ENCODE measurements at places on chromosomes 12 and 14.

GRCh38 chr12:63917864-63918799 is 73.6 kb downstream of the SRGAP1 start:
- DNase-seq: no peak
- no peak overlapping the region for H3K27ac ChIP-seq
- no peak overlapping the region for H3K4me3 ChIP-seq
- no peaks in the 10 kb centered on the region for H3K27me3 ChIP-seq
- H3K36me3 ChIP-seq: no peaks in the 10 kb centered on the region
- H3K4me1 ChIP-seq: no peaks in the 10 kb centered on the region

DNA sequence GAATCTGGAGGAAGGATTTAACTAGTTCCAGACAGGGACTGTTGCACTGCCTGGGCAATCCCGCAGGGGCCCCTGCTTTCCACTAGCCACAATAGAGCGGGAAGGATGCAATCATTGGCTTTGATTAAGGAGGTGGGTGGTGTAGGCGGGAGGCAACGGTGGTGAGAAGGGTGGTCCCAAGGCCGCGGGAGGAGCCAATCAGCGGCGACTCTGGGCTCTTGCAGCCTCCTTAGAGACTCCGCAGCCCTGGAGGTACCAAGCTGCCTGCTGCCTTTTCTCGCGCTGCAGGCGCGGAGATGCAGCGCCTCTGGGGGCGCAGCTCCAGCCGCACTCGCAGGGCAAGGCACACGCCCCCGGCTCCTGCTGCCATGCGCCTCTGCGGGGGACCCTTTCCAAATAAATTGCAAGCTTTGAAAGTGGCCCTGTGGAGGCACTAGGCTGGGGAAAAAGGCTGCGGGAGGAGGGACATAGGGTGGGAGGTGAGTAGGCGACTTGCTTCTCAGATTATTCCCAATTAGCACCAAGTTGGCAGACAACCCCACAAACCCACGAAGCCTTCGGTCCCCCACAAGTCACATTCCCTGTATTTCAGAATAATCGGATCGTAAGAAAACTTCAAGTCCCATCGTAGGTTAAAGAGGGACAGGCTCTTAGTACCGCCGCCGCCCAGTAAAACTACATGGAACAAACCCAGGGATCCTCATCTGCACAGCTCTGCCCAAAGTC is 858 bp upstream of the KCNA1 start:
- no peaks in the 10 kb centered on the region for H3K36me3 ChIP-seq
- H3K27ac ChIP-seq: no peak overlapping the region
- DNase-seq: no peak
- H3K4me3 ChIP-seq: no peak overlapping the region
- H3K4me1 ChIP-seq: peaks cover 20% of the 10 kb centered on the region

DNA sequence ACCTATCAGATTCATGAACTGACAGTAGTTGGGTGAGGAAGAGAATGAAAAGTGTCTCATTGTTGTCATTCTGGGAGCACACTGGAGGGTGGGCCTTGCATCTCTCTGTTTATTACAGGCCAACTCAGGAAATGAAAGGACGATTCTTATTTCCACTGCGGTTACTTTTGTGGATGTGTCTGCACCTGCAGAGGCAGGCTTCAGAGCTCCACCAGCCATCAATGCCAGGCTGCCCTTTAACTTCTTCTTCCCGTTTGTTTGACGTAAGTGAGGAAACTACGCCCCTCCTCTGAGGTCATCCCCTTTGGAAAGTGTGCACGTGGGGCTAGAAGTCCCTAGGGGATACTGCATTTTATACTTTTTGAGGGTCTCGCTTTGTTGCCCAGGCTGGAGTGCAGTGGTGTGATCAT is 33.7 kb downstream of the TCTN1 start:
- DNase-seq: no peak
- no peaks in the 10 kb centered on the region for H3K36me3 ChIP-seq

- no peak for DNase-seq
- no peaks in the 10 kb centered on the region for H3K36me3 ChIP-seq
- no peaks in the 10 kb centered on the region for H3K27me3 ChIP-seq
- no peak overlapping the region for H3K4me3 ChIP-seq
- H3K27ac ChIP-seq: no peak overlapping the region
Measured at GRCh38 chr14:31930493-31931240, 146.4 kb upstream of the ARHGAP5 start.

- no peaks in the 10 kb centered on the region for H3K27me3 ChIP-seq
- H3K4me3 ChIP-seq: no peak overlapping the region
- no peak for DNase-seq
- H3K4me1 ChIP-seq: no peaks in the 10 kb centered on the region
- peaks cover 25% of the 10 kb centered on the region for H3K36me3 ChIP-seq
Measured at GRCh38 chr14:89158701-89159100, 258.3 kb downstream of the FOXN3 start.

DNA sequence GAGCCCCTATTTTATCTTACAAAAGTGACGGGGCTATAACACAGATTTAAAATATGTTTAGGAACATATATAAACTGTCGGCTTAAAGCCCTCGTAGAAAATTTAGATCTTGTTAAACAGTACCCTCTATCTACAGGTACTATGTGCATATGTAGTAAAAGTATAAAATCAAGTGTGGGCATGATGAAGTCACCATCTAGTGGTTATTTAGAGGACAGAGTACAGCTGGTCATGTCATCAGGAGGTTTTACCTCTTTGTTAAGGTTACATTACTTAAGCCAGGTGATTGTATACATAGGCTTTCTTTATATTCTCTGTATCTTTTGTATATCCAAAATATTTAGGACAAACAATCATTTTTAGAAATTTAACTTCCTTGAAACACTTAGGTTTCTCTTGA is 18.2 kb upstream of the TNS2 start:
- H3K4me3 ChIP-seq: no peak overlapping the region
- H3K27ac ChIP-seq: no peak overlapping the region
- DNase-seq: no peak
- no peaks in the 10 kb centered on the region for H3K27me3 ChIP-seq

DNA sequence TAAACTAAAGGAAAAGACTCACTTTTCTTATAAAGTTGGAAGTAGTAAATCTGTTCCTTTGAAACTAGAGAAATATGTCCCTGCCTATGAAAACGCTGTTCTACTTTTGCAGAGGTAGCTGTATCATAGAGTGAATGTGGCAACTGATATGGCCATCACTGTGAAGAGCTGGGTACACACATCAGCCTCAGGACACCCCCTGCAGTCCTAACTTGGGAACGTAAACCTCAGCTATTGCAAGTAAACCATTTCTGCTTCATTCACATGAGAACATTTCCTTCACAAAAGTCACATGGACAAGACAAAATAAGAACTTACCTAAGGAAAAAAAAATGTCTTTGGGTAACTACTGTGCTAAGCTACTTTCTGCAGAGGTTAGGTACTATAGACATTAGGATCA is 233.3 kb upstream of the PPFIA2 start:
- H3K27me3 ChIP-seq: no peaks in the 10 kb centered on the region
- no peak overlapping the region for H3K4me3 ChIP-seq
- H3K27ac ChIP-seq: no peak overlapping the region

DNA sequence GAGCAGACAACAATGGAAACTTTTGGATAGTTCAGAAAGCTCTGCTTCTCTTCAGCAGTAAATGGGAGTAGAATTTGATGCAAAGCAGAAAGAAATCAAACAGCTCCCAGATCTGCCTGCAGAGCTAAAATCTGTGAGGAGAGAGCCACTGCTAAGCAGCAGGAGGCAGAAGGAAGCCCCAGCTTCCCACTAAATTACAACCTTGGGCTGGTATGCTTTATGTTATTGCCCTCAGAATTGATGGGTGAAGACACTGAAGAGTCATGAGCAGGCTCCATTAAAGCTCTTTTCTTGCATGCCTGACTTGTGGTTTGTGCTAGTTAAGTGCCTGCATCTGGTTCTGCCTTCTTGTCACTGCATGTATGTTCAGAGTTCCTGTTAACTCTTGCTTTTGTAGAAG is 8.4 kb downstream of the ZC2HC1C start:
- no peaks in the 10 kb centered on the region for H3K4me1 ChIP-seq
- no peak overlapping the region for H3K4me3 ChIP-seq
- no peak overlapping the region for H3K27ac ChIP-seq
- H3K36me3 ChIP-seq: peaks cover 5% of the 10 kb centered on the region
- no peaks in the 10 kb centered on the region for H3K27me3 ChIP-seq

DNA sequence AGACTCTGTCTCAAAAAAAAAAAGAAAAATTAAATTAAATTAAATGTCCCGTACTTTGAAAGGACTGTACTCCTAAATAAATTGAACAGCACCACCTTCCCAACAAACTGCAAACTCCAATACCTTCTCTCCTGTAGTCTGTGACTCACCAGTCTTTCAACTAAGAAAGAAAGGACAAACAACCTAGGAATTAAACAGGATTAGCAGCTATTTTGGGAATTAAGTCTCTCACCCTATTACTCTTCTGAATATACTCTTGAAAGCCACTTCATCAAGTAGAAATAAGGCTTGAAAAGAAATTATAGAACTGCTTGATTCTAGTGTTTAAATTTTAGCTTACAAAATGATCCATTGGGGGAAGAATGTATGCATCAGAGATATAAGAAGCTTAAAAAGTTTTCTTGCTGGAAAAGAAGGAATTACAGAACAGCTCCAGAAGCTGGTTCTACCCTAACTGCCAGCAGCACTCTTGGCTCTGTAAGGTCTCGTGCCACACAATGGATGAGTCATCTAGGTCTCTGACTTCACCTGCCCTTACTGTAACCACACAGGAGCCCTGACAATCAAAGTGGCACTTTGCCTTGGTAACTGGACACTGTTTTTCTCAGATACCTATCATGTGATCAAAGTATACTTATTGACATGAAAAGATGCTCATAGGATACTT is 57.0 kb upstream of the CERS5 start:
- peak overlapping the region; percentile 26 for H3K27ac ChIP-seq
- peaks cover 16% of the 10 kb centered on the region for H3K4me1 ChIP-seq
- DNase-seq: peak; percentile 39
- no peaks in the 10 kb centered on the region for H3K36me3 ChIP-seq
- no peaks in the 10 kb centered on the region for H3K27me3 ChIP-seq

- no peaks in the 10 kb centered on the region for H3K4me1 ChIP-seq
- peaks cover 4% of the 10 kb centered on the region for H3K36me3 ChIP-seq
- H3K27ac ChIP-seq: no peak overlapping the region
- H3K4me3 ChIP-seq: no peak overlapping the region
- no peaks in the 10 kb centered on the region for H3K27me3 ChIP-seq
Measured at GRCh38 chr12:113889891-113890581, 76.1 kb downstream of the RBM19 start.

GRCh38 chr14:77862154-77862786 is 62.4 kb downstream of the ADCK1 start:
- no peaks in the 10 kb centered on the region for H3K27me3 ChIP-seq
- peak; percentile 62 for DNase-seq
- H3K4me1 ChIP-seq: no peaks in the 10 kb centered on the region
- H3K27ac ChIP-seq: no peak overlapping the region
- no peak overlapping the region for H3K4me3 ChIP-seq
- H3K36me3 ChIP-seq: no peaks in the 10 kb centered on the region

DNA sequence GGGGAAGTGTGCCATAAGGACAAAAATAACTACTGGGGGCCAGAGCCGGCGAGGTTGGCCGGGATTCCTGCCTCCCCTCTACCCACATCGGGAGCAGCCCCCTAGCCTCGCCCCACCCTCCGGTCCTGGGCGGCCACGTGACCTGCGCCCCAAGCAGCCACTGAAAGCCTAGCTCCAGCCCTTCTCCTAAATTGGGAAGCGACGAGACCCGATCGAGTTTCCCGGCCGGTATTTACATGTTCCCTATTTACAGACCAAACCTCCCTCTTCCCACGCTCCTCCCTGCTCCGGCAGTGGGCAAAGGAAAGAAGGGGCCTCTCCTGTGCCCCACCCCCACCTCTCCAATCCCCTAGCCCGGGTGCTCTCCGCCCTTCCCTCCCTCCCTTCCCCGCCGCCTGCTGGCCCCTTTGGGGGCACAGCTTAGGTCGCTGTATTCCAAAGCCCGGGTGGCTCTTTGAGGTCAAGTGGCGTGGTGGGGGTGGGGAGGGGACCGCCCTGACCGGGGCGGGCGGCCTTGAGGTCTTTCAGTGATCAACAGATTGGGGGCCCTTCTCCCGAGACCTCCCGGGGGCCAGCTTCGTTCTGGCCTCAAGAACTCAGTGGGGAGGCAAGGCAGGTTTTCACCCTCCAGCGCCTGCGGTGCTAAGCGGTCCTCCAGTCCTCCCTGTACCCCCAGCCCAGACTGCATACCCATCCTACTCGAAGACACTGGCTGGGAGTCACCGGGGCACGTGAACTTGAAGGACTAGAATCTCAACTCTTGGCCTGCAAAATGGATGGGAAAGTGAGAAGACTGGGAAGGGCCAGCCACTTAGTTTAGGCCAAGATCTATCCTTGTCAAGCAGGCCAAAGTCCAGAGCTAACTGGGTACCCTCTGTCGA is 6.3 kb upstream of the CTDSP2 start:
- no peak overlapping the region for H3K4me3 ChIP-seq
- H3K36me3 ChIP-seq: no peaks in the 10 kb centered on the region
- H3K4me1 ChIP-seq: peaks cover 6% of the 10 kb centered on the region
- no peak for DNase-seq

GRCh38 chr14:57692671-57693070 is 173.2 kb downstream of the SLC35F4 start:
- no peaks in the 10 kb centered on the region for H3K36me3 ChIP-seq
- H3K27me3 ChIP-seq: no peaks in the 10 kb centered on the region
- no peak overlapping the region for H3K4me3 ChIP-seq
- H3K4me1 ChIP-seq: no peaks in the 10 kb centered on the region
- DNase-seq: no peak

- DNase-seq: no peak
- H3K4me1 ChIP-seq: no peaks in the 10 kb centered on the region
- no peak overlapping the region for H3K4me3 ChIP-seq
- no peaks in the 10 kb centered on the region for H3K36me3 ChIP-seq
- no peaks in the 10 kb centered on the region for H3K27me3 ChIP-seq
Measured at GRCh38 chr12:130367003-130367402, 29.3 kb downstream of the PIWIL1 start.

Measured in effector memory CD4-positive, alpha-beta T cell (primary cell).